Stimulated activated CD8-positive, alpha-beta memory T cell treated with anti-CD3 and anti-CD28 coated beads, Interleukin-7, amount 100 ng/mL, for 1 hour (primary cell): ENCODE measurements at places on chromosomes 11 and 22.

- no peak for DNase-seq
These were observed 38.5 kb upstream of the ARFGAP3 start for GRCh38 chr22:42895541-42895981.

- no peak for DNase-seq
These were observed 60.5 kb upstream of the MMP13 start for GRCh38 chr11:103016031-103016430.

DNA sequence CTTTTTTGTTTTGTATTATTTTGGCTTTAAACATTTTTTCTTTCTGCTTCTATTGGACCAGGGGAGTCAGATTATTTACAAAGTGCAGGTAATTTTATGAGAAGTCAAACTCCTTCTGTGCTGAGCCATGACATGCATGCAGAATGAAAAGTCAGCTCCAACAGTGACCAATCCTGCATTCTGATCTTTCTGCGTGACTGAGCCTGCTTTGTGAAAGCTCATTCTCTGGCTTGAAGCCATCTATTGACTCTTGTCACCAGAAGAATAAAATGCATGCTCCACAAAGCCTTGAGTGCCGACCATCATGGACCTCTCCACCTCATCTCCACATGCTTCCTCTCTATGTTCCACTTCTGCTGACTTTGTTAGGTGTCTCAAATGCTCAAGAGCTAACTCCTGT lies 50.2 kb downstream of the MIAT start:
- no peak for DNase-seq

- DNase-seq, result no peak
These were observed 46.0 kb upstream of the KLHL35 start for GRCh38 chr11:75478783-75479596.

GRCh38 chr22:42294034-42294985 lies 23.9 kb upstream of the TCF20 start:
- no peak for DNase-seq

- DNase-seq, result no peak
These were observed 131.7 kb downstream of the DDX10 start for GRCh38 chr11:108796551-108796950.

GRCh38 chr11:130394615-130395014 lies 33.8 kb downstream of the ADAMTS8 start:
- no peak for DNase-seq

GRCh38 chr11:2701230-2701629 lies 1.4 kb upstream of the KCNQ1OT1 start:
- no peak for DNase-seq

DNA sequence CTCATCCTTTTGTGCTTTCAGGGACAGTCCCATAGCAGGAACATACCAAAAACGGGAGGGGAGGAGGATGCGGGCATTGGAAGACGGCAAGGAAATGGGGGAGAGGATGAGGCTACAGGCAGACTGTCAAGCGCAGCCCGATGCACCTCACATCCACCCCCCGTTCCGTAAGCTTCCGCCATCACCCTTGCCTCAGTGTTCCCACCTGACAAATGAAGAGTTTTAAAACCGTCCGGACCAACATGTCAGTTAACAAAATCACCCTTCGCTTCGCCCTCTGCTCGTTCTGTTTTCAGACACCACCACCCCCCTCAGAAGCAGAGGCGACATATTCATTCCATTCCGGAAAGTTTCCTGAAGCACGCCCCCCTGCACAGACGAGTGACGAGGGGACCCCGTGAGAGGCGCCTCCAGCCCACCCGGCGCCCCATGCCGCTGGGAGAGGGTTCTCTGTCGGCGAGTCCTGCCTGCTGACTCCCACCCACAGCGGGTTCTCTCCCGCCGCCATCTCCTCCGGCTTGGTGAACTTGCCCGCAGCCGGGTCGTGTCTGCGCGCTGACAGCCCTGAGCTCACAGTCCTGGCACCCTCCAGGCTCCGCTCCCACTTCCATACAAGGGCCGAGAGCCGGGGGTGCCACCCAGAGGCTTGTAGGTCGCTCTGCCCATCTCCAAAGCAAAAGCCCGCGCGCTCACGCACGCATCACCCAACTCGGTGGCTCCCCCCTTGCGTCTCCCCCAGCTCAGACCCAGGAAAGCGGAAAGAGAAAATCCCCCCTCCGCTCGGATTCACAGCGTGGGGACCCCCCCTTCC lies 1.5 kb downstream of the IGSF9B start:
- no peak for DNase-seq

GRCh38 chr11:34890812-34891211 lies 25.4 kb downstream of the APIP start:
- no peak for DNase-seq

DNA sequence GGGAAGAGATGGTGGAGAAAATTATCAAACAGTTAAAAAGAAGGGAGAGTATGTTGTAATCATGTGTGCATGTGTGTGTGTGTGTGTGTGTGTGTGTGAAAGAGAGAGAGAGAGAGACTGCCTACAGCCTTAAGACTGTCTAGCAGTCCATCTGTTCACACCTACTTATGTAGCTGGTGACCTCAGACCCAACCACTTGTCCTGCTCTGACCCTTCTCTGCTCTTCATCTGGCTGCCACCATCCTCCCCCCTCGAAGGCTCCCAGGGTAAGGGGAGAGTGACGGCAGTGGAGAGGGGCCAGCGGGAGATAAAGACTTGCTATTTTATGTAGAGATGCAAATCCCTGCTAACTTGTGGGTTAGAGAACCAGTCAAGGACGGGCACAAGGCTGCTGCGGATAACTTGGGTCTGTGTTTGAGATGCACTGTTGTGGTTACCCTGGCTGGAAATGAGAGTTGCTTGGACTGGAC lies 24.9 kb upstream of the GRAMD1B start:
- DNase-seq, result no peak
